Fibroblast of mammary gland (primary cell): ENCODE measurements at places on chromosomes 2 and 18.

GRCh38 chr2:9484533-9484932 lies 10.2 kb downstream of the IAH1 start:
- DNase-seq, result peak; percentile 80

DNA sequence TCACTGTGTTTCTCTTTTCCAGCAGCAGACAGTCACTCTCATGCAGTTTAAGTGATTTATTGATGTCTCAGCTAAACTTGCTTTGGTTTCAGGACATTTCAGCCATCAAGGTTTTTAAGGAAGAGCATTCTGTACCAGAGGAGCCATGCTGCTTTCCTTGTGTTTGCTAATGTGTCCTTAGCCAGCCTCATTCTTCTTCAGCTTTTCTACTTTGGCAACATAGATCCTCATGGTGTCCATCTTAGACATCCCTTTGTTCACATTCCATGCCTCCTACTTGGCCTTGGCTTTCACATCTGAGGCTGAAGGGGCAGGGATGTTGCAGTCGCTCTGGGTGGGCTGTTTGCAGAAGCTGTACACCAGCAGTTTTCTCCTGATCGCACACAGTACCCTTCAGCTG lies 68.2 kb downstream of the OTX1 start:
- no peak for DNase-seq

GRCh38 chr2:67880291-67880761 lies 182.5 kb downstream of the C1D start:
- DNase-seq, result peak; percentile 41

GRCh38 chr2:188391354-188391753 lies 99.7 kb downstream of the GULP1 start:
- DNase-seq, result no peak

GRCh38 chr2:231655894-231656293 lies 52.4 kb upstream of the PTMA start:
- DNase-seq, result no peak

- peak; percentile 96 for DNase-seq
Measured at GRCh38 chr2:73896362-73897239, 3.8 kb downstream of the ACTG2 start.

- DNase-seq, result peak; percentile 43
Measured at GRCh38 chr2:108588070-108588668, 53.9 kb downstream of the LIMS1 start.

DNA sequence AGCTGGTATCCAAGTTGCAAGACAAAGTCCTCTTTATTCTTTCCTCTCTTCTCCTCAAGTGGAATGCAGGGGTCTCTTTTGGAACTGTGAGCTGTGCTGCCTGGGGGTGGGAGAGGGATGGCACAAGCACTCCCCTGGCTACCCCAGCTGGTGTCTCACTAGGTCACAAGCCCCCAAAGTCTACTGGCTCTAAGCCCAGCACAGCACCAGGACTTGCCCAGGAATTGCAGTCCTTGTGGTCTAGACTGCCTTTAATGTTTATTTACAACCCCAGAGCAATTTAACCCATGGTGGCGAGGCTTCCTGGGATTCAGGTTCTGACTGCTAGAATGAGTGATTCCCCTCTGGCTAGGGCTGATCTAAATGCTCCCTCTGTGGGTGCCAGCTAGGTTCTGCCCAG lies 199.0 kb upstream of the STK17B start:
- DNase-seq, result no peak
